ENCODE measurements at places on chromosomes 3 and 15.

DNA sequence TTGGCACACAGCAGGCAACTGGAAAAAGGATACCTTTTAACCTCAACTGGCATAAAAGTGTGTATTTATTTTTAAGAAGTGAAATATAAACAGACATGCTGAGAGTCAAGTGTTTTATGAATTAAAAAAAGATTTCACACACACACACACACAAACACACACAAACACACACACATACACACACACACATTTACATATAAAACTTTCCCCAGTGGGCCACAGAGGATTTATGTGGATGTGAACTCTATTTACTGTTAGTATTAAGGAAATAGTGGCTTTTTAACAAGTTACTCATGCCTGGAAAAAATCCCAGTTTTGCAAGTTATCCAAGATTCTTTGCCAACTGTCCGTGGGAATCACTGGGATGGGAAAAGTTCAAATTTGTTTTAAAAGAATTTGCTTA lies 725.9 kb upstream of the NR2F2 start:
- H3K36me3 ChIP-seq: no peaks in the 10 kb centered on the region
- H3K4me3 ChIP-seq: no peak overlapping the region
- H3K27ac ChIP-seq: no peak overlapping the region
- H3K4me1 ChIP-seq: no peaks in the 10 kb centered on the region

- H3K27ac ChIP-seq: peak overlapping the region; percentile 77
- H3K4me1 ChIP-seq: peaks cover 36% of the 10 kb centered on the region
- no peaks in the 10 kb centered on the region for H3K27me3 ChIP-seq
- DNase-seq: peak; percentile 40
- H3K36me3 ChIP-seq: peaks cover 10% of the 10 kb centered on the region
These were observed 7.0 kb downstream of the TLR9 start for GRCh38 chr3:52218454-52218853.

DNA sequence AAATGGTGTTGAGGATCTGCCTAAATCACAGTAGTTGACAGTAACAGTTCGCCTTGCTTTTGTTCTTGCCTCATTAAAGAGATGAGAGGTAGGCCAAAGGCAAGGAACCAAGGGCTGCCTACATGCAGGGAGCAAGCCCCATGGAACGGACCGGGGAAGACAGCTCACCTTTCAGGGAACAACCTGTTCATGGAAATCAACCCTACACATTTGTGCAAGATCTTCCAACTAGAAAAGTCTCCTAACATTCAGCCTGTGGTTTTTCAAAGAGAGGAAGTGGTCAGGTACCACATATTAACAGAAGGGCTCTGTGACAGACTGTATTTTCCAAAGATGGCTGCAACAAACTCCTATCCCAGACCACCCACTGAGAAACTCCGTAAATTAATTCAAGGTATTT lies 1031.8 kb upstream of the NR2F2 start:
- H3K4me3 ChIP-seq: no peak overlapping the region
- H3K27me3 ChIP-seq: peaks cover 44% of the 10 kb centered on the region
- peaks cover 6% of the 10 kb centered on the region for H3K4me1 ChIP-seq
- DNase-seq: no peak

- no peaks in the 10 kb centered on the region for H3K27me3 ChIP-seq
- no peak for DNase-seq
- H3K27ac ChIP-seq: no peak overlapping the region
These were observed 224.0 kb upstream of the ARHGEF26 start for GRCh38 chr3:153897025-153897723.

- DNase-seq: no peak
- no peak overlapping the region for H3K4me3 ChIP-seq
- no peaks in the 10 kb centered on the region for H3K27me3 ChIP-seq
- H3K27ac ChIP-seq: no peak overlapping the region
- H3K4me1 ChIP-seq: peaks cover 16% of the 10 kb centered on the region
These were observed 29.8 kb downstream of the FSTL1 start for GRCh38 chr3:120420928-120421551.

- DNase-seq: no peak
- H3K36me3 ChIP-seq: no peaks in the 10 kb centered on the region
- no peaks in the 10 kb centered on the region for H3K27me3 ChIP-seq
- H3K4me3 ChIP-seq: no peak overlapping the region
- H3K27ac ChIP-seq: no peak overlapping the region
These were observed 155.9 kb upstream of the BCL6 start for GRCh38 chr3:187900993-187901755.

DNA sequence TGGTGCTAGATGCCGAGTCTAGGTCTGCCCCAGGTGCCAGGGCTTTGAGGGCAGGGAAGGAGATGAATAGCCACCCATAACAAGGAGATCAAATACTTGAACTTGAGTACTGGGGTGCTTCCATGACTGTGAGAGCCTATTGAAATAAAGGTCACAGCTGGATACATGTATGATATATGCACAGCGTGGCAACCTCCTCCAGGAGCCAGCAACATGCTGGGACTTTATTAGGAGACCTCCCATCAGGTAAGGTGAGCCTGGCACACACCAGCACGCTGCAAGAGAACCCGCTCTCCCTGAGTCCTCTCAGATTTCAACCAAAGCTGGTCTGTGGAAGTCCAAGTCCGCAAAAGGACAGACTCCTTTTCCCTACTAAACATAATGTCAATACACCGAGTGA lies 10.5 kb upstream of the HES1 start:
- no peaks in the 10 kb centered on the region for H3K36me3 ChIP-seq
- no peak overlapping the region for H3K27ac ChIP-seq
- H3K4me3 ChIP-seq: no peak overlapping the region
- no peaks in the 10 kb centered on the region for H3K4me1 ChIP-seq

- no peak overlapping the region for H3K27ac ChIP-seq
- DNase-seq: no peak
- no peaks in the 10 kb centered on the region for H3K4me1 ChIP-seq
- no peaks in the 10 kb centered on the region for H3K36me3 ChIP-seq
These were observed 101.7 kb upstream of the COL8A1 start for GRCh38 chr3:99536555-99537314.

- no peak overlapping the region for H3K4me3 ChIP-seq
- peaks cover 3% of the 10 kb centered on the region for H3K27me3 ChIP-seq
- no peak overlapping the region for H3K27ac ChIP-seq
- no peaks in the 10 kb centered on the region for H3K4me1 ChIP-seq
- DNase-seq: no peak
These were observed 20.6 kb upstream of the GOLIM4 start for GRCh38 chr3:168116279-168116678.

DNA sequence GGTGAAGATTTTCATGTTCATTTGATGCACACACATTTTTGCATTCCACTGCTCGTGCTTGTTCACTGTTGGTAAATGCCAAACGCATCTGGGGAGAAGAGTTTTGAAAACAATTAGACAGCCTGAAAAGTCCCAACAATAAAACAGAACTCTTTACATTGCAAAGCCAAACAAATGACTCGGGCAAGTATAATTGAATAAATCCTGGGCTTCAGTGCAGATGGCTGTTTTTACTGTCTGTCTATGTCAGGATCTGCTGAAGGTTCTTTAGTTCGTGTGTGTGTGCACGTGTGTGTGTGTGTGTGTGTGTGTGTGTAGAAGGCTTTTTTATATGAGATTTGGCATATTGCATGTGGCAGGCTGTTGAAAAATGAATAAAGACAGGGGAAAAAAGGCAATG lies 277.5 kb upstream of the CDIN1 start:
- H3K27me3 ChIP-seq: no peaks in the 10 kb centered on the region
- H3K36me3 ChIP-seq: no peaks in the 10 kb centered on the region
- H3K4me3 ChIP-seq: no peak overlapping the region
- no peak overlapping the region for H3K27ac ChIP-seq
- DNase-seq: no peak
- no peaks in the 10 kb centered on the region for H3K4me1 ChIP-seq

- H3K27ac ChIP-seq: no peak overlapping the region
- no peaks in the 10 kb centered on the region for H3K27me3 ChIP-seq
- DNase-seq: no peak
- H3K4me1 ChIP-seq: peaks cover 3% of the 10 kb centered on the region
- no peaks in the 10 kb centered on the region for H3K36me3 ChIP-seq
These were observed 587.0 kb upstream of the GRM7 start for GRCh38 chr3:6273878-6274277.

GRCh38 chr3:98972720-98973119 lies 71.2 kb upstream of the DCBLD2 start:
- no peak overlapping the region for H3K27ac ChIP-seq
- peaks cover 7% of the 10 kb centered on the region for H3K27me3 ChIP-seq
- no peaks in the 10 kb centered on the region for H3K4me1 ChIP-seq
- DNase-seq: no peak
- H3K36me3 ChIP-seq: no peaks in the 10 kb centered on the region
